ENCODE measurements at places on chromosomes 3 and 15.
A peak's percentile ranks its signal among the peaks of the same experiment; 100 is the strongest.

GRCh38 chr3:69639851-69640250 is 99.4 kb upstream of the MITF start:
- DNase-seq = no peak

DNA sequence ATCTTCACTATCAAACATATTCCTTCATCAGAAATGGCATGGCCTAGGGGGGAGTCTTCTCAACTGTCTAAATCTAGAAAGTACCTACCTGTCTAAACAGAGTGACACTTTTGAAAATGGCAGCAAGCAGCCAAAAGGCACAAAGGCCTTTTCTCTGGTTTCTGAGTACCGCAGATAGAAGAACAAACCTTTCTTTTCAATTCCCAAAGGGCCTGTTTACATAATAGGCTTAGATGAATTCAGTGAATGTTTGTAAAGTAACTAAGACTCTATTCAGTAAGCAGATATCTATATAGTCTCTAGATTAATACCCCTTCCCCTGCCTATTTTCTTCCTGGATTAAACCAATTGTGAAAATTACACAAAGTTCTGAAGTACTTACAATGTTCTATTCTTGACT is 7.1 kb downstream of the MYEF2 start:
- no peak for DNase-seq

DNA sequence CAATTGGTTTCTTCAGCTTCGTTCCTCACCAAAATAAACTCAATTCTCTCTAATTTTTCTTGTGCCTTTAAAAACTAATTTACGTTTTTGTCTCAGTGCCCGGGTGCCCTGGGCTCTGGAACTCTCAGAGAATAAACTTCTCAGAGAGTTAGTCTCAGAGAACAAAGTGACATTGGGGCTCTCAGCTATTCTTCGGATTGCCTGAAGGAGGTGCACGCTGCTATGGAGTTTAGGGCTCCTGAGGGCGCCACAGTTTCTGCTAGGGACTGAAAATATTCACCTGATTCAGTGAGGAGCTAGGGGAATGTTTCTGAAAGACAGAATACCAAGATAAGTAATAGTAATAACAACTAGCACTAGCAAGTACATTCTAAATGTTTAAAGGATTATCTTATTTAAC is 22.7 kb downstream of the ZIC4 start:
- no peak for DNase-seq

DNA sequence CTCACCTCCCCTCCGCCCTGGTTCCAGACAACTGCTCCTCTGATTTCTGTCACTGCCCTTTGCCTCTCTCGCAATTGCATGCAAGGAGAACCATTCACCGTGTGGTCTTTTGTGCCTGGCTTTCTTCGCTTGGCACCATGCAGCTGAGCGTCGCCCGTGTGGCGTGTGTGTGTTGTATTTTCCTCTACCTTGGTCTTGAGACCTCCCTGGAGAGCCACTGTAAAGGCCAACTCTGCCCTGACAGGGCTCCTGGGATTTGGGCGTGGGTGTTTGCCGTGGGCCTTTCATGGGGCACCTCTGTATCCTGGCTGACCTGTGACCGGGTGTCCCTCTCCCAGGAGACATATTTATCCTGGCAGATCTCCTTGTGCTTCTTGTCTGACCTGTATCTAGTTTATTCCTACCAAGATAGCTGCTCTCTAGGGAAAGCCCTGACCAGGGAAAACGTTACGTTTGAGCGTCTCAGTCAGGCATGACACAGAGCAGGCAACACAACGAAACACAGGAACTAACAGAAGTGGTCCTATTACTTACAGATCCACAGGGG is 2.0 kb upstream of the PIGZ start:
- DNase-seq = no peak

DNA sequence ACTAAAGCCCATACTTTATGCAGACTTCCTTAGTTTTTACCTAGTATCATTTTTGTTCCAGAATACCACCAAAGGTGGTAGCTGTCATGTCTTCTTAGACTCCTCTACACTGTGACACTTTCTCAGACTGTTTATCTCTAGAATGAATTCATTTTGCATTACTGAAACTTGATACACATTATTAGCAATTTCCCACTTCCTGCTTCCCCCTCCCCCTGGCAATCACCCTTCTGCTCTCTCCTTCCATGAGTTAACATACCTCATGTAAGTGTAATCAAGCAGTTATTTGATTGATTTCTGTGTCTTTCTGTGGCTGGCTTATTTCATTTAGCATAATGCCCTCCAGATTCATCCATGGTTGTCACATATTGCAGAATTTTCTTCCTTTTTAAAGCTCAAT is 204.9 kb downstream of the STAG1 start:
- no peak for DNase-seq

DNA sequence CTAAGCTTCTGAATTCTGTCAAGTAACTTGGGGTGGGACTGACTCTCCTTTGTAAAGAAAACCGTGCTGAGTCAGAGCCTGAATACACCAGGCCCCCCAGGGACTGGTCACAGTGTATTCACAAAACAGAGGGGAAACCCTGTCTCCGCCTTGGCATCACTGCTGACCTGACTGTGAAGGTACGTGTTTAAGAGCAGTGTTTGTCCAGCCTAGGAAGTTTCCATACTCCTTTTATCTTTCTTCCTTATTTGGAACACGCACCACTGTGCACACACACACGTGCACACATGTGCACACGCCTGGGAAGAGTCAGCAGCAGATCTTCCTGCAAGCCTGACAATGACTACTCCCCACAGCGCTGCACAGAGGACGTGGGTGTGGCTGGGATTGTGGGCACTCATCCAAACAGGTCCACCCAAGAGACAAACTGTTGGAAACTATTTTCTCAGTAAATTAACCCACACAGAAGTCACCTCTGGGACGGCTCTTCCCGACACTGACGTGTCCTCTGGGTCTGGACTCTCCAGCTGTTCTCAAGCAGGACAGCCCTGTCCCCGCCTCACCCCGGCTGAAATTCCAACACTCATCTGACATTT is 87.7 kb downstream of the ATP10A start:
- DNase-seq = no peak

DNA sequence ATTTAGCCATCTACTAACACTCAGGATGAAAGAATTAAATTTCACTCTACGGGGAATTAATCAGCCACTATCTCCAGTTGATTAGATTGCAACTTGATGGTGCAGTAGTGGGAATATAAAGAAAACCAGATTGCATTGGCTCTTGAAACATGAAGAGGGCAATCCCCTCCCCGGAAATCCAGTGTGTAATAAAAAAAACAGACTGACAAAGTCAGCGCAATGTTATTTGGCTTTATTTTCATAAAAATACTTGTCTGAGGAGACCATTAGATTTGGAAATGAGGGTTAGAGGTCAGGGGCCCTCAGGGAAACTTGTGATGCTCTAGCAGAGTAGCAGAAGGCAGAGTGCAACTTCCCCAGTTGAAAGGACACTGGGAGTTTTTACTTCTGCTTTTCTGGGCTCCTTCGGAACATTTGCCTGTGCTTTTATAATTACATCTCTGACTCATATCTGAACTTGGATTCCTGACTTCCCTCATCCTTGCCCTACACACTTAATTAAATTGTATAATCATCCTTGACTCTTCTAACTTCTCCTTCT is 326.8 kb downstream of the TUSC7 start:
- DNase-seq = no peak

DNA sequence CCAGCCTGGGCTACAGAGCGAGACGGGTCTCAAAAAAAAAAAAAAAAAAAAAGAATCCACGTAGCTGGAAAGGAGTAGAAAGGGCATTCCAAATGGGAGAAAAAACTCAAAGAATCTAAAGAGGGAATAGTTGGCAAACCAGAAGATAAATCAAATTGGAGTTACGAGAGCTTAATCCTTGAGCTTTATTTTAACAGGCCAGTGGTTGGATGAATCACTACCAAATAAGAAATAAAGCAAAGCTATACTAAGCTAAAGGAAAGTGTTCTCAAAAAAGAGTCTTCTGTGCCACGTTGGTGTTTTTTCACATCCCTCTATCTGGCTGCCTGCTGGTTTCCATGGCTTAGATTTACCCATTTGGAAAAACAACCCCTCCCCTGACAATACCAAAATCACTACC is 14.0 kb downstream of the VGLL4 start:
- no peak for DNase-seq

DNA sequence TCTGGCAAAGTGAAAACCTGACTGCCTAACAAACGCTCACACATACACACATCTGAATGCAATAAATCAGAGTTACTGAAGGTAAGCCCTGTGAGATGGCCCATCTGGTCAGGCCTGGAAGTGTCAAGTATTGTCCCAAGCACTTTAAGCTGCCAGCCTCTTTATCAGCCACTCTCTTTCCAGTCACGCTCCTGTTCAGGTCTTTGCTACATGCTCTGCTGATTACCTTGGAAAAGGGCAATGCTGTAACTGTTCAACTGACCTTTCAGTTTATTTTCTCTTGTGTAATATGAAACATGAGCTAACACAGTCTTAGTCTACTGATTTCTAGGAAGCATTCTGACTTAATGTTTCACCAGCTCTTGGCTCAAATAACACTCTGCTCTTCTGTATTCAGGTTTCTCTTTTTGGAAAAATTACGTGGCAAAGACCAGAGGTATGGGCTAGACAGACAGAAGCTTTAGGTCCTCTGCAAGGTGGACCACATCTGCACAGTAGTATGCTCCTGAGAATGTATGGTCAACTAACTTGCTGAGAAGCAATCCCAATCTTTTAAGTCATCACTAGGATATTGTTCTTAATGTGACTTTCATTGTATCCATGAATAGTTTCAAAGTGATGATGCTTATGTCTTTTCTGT is 44.5 kb downstream of the GBE1 start:
- DNase-seq = no peak

DNA sequence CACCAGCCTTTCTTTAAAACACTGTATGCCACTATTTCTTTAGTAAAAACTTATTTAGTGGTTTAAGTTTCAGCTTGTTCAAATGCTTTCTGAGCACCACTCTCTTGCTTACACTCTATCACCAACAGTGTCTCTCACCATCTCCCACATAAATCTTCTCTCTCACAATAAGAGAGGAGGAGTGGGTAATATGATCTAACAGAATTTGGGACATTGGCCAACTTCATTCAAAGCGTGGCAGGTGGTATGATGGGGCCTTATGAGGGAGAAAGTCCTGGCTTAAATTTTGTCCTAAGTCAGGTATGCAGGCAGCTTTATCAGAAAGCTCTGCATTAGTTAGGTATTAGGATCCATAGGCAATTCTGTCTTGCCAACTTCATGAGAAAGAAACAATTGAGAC is 1132.5 kb downstream of the TUSC7 start:
- DNase-seq = peak; percentile 39

- no peak for DNase-seq
Observed at GRCh38 chr3:30268288-30268687, 338.1 kb upstream of the TGFBR2 start.

- DNase-seq = no peak
Observed at GRCh38 chr3:65742914-65743313, 295.8 kb downstream of the MAGI1 start.

- DNase-seq = no peak
Observed at GRCh38 chr3:4588466-4588865, 95.3 kb downstream of the ITPR1 start.

DNA sequence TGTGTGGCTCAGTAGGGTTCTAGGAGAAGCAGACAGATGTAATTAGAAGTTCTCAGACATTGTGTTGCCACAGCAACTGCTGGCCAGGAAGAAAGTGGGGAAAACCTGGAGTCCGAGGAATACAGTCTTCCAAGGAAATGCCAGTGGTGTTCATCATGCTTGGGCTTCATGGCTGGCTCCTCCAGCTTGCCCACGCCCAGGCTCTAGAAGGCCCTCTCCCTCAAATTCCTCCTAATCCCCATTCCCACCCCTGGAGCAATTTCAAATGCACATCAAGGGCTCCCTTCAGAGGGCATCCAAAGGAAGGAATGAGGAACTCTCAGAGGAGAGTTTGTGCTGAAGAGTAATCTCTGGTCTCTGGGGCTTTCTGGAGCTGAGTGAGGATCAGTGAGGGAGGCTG is 21.9 kb downstream of the FSTL1 start:
- no peak for DNase-seq

- DNase-seq = no peak
Observed at GRCh38 chr3:78614486-78614885, 1153.3 kb downstream of the ROBO1 start.

- DNase-seq = no peak
Observed at GRCh38 chr15:79170256-79170664, 79.7 kb upstream of the RASGRF1 start.

GRCh38 chr15:72502220-72502809 is 28.2 kb downstream of the ARIH1 start:
- no peak for DNase-seq
